IPS DF 19.7 (cell line): ENCODE measurements at places on chromosomes 7 and 10.

DNA sequence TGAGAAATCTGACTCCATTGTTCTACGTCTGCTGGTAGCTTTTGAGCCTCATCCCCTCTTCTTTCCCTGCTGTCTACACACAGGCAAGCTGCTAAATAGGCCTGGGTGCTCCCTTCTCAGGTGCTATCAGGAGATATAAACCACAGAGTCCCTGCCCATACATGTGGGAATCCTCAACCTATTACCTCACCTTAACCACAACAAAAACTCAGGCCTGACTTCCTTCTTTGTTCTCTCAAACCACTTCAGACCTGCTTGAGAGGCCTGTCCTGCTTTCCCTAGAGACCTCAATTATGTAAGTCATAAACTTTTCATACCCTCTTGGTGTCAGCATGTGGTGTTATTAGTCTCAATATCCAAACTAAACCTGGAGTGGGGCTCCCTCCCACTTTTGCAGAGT lies 75.0 kb upstream of the MAGI2 start:
- no peak for DNase-seq

DNA sequence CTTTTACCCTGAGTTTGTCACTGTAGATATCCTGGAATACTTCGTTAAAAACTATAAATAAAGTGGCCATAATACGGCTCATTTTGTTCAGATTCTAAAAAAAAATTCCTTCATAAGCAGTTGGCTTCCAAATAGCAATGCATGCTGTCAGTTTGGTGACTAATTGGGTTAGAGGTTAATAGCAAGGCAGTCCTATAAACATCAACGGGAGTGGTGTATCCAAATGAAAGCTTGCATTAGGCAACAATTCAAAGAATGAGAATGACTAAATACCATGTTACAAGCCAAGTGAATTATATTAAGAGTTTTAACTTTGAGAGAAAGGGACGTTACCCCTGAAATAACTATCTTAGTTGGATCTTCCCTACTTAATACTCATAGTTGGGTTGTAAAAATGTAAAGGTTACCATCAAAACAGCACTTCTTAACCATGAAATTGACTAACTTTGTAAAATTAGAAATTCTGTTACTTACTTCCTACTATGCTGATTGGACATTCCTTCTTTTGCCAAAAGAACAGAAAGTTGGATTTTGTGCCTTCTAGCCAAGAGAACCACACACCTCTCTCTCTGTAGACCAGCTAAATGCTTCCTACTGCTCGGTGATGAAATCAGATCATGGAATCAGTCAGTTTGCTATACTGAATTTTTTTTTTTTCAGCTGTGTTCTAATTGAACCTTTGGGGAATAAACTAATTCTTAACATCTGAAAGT lies 98.0 kb downstream of the KAT6B start:
- DNase-seq, result no peak

DNA sequence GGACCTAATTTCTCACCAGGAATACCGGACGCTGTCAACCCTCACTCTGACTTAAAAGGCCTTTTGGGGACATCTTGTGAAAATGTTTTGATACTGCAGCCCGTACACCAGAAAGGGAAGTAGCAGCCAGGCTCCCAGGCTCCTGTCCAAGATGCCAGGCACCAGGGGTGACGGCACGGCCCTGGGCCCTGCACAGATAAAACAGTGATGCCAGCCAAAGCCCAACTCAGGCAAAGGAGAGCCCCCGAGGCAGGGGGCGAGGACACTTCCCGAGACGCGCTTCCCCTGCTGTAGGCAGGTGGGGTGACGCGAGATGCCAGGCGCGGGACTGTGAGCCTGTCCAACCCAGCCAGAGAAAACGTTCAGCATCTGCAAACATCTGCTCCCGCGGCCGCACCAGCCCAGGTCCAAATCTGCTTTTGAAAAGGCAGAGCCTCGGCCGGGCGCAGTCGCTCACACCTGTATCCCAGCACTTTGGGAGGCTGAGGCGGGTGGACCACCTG lies 15.7 kb downstream of the ZFAND2A start:
- DNase-seq, result no peak

GRCh38 chr10:81081887-81082620 lies 544.4 kb downstream of the SH2D4B start:
- peak; percentile 35 for DNase-seq

DNA sequence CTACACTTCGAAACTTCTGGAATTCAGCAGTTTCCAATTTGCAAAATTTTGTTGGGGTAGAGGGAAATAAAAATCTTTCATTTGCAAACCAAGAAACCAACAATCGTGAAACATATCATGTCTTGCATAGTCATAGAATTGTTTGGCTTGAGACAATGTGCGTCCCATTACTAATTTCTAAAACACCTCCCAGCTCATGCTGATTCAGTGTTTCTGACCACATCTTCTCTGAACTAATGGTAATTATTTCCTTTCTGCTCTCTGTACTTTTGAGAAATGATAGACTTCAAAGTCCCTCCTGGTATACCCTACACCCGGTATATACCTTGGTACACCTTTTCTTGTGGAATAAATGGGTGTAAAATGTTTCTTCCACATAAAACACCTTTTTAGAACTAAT lies 41.8 kb upstream of the TSPAN13 start:
- no peak for DNase-seq

- no peak for DNase-seq
Observed at GRCh38 chr10:27912231-27912630, 86.6 kb downstream of the ODAD2 start.

DNA sequence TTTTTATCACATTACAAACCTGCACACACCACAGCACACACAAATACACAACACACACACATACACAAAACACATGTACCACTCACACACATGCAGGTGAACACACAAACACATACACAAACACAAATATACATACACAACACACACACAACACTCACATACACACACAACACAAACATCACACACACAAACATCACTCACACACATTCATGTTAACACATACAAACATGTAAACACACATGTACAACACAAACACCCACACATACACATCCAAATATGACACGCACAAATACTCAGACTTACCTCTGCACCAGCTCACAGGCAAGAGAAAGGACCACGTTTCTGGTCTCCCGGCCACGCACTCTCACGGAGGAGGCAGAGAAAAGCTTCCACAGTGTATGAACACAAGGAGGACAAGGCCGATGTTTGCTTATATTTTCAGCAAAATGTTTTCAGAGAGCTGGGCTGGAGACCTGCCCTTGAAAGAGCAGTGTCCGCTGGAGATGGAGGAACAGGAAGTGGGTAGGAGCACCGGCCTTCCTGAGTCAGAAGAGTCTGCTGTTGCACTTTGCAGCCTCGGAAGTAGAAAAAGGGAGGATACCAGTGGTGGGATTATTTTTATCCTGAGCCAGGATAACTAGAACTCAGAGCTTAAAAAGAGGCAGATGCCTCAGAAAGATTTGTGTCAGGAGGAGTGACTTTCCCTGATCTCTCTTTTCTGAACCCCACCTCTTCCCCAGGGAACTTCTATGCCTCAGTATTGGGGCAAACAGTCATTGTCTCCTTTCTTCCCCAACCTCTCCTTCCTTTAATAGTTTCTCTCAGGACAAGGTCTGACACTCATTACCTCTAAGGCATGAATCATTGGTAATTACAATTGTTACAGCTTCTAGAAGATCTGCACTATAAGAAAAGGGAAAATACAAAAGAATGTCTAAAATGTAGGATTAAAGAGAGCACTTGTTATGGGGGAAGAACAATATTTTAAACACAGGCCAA lies at the start of gene GIMAP6:
GIMAP6 (minus strand) TSS at position 520 of the 999 bp plus-strand sequence. CDS start 2,243 bp downstream, outside the sequence.
- no peak for DNase-seq

DNA sequence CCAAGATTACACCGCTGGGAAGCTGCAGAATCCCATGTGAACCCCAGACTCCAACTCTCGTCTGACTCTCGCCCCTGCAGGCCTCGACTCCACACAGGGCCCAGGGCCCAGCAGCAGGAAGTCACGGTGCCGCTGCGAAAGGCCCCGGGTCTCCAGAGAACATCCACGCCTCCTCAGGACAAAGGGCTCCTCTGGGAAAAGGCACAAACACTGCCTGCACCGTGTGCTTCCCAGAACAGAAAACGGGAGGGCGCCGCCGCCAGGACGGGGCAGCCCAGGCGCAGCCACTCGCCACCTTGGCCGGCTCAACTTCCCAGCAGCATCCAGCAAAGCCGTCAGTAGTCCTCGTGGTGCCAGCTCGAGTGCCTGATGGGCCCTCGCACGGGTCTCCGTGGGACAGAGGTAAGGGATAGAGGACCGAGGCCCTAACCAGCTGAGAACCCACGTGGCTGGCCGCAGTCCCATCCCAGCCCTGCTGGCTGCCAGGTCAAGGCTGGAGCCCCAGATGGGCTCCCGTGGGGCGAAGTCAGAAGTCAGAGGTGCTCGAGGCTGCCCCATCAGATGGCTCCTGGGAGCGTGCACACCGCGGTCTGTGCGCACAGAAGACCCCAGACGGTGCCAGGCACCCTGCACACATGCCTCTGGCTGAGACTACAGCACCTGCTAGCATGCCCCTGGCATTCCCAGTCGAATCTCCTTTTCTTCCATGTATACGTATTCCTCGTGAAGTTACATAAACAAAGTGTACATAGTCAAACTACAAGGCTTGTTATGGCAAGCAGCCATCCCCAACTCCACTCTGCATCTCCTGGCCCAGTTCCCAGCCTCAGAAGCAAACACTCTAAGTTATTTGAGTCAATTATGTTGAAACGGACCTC lies 60.2 kb downstream of the MAD1L1 start:
- DNase-seq, result no peak

- no peak for DNase-seq
Observed at GRCh38 chr10:69494626-69495558, 43.6 kb downstream of the TSPAN15 start.

GRCh38 chr10:70920519-70920918 lies 32.2 kb upstream of the PCBD1 start:
- no peak for DNase-seq

DNA sequence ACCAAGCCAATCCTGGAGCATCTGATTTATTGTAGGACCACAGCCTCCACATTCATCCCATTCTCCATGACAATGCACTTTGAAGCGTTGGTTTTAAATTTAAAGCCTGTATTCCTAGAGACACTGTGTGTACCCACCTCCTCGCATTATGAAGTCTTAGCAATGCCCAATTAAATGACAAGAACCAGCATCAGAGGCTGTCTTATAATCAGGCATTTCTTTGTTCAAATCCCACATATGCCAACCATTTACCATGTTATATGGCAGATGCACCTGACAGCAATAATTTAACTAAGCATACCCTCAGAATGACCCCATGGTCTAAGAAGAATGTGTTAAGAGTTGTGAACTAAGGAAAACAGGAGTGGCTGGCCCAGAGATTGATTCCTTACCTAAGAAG lies 188.2 kb downstream of the IPMK start:
- no peak for DNase-seq

- no peak for DNase-seq
Observed at GRCh38 chr7:137120690-137121089, 222.8 kb downstream of the PTN start.

- no peak for DNase-seq
Observed at GRCh38 chr10:132185601-132186487, 904 bp upstream of the DPYSL4 start.

DNA sequence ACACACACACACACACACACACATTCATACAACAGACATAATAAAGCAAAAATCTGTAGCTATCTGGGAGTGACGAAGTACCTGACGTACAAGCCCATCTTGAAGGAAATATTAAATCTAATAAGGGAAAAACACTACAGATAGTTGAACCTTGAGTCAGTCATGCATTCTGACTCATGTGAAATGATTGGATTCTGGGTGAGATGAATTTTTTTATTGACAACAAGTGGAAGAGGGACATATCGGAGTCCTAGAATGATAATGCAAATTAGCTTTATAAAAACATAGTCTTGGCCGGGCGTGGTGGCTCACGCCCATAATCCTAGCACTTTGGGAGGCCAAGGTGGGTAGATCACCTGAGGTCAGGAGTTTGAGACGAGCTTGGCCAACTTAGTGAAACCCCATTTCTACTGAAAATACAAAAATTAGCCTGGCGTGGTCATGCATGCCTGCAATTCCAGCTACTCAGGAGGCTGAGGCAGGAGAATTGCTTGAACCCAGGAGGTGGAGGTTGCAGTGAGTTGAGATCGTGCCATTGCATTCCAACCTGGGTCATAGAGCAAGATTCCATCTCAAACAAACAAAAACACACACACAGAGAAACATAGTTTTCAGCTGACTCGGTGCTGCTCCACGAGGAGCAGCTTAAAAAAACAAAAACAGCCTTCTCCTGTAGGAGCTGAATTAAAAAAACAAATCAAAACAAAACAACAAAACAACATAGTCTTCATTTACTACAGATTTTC lies 154.4 kb upstream of the MKLN1 start:
- DNase-seq, result no peak

DNA sequence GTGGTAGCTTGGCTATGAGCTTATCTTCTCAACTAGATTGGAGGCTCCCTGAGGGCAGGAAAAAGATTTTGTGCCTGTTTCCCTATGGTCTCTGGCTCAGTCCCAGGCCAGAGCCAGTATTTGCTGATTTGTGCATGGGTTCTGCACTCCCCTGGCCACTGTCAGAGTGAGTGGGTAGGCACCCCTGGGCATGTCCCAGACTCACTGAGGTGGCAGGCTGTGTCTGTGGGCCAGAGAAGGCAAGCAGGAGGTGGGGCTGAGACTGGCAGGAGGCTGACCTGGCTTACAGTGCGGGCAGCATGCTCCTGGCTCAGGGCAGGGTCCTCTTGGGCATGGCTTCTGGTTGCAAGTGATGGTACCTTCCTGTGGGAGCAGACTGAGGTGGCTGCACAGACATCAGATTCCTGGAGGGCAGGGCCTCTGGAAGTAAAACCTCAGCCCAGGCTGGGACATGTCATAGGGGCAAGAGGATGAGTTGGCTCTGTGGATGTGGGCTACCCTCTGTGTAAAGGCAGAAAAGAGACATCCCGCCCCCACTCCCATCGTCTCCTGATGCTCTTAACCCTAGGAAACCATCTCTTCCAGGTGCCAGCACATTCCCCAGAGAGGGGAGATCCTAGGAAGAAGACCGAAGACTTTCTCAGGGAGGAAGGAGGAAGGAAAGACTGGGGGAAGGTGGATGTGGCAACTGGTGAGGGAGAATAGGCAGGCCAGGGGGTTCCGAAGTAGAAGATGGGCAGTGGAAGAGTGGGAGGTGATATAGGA lies 4.3 kb downstream of the KCP start:
- no peak for DNase-seq

DNA sequence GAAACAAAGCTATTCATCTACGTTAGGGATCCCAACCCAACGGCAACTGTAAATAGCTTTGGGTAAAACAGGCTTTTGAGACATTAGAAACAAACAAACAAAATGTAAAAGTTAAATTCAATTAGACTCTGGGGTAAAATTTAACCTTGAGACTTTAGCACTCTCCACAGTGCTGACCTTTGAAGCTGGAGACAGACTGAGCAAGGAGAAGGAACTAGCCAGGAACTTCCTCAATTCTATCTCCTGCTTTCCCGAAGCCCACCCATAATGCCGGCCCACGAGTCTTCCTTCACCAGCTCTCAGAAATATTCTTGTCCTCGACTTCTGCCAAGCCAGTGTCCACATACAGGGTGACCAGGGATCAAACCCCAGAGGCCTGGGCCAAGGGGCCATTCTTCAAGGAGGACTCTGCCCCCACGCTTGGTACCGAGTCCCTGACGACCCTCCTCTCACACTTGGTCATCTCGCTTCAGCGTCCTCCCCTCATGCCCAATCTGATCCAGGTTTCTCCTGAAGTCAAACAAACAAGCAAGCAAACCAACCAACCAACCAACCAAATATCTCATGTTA lies 114.1 kb downstream of the HIPK2 start:
- DNase-seq, result no peak

- no peak for DNase-seq
Observed at GRCh38 chr10:50417486-50417885, 166.2 kb upstream of the ASAH2 start.

- no peak for DNase-seq
Observed at GRCh38 chr7:105367458-105367857, 21.3 kb downstream of the SRPK2 start.

GRCh38 chr7:113054938-113055337 lies 31.7 kb downstream of the GPR85 start:
- DNase-seq, result no peak
